ENCODE measurements at places on chromosomes 4 and X.

GRCh38 chr4:147899512-147899911 is 167.6 kb downstream of the ARHGAP10 start:
- DNase-seq = no peak

DNA sequence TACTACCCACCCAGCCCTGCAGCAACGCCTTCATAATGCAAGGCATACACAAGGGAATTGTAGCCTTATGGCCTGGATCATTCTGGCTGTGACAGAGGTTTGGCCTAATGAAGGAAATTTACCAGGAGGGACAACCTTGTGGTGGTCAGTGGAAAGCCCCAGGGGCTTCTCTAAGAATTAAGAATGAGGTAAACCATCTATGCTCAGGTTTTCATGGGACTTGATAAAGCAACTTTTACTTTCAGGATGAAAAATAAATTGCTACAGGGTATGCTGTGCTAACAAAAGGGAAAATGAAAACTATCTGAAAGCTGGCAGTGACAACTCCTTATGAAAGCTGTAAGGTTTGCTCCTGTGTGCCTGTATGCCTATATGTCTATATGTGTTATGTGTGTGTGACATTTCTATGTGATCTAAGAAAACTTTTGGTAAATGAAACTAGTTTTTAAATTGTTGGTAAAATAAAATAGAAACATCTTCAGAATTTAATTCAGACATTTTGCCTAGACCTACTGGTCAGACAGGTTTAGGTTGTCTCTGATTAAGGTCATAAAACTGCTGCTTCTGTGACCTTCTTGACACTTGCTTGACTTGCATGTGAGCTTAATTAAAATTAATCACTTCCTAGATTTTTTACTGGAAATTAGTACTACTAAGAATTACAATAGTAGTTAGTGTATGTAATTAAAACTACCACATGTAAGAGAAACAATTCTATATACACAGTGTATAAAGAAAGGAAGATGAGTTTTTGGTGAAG is 19.9 kb upstream of the TXK start:
- no peak for DNase-seq

- no peak for DNase-seq
Measured at GRCh38 chr4:172813359-172813923, 355.2 kb upstream of the GALNT7 start.

- DNase-seq = no peak
Measured at GRCh38 chrX:132957211-132958090, 978 bp downstream of the HS6ST2 start.

- DNase-seq = no peak
Measured at GRCh38 chr4:183478123-183478522, 26.7 kb upstream of the ING2 start.

- DNase-seq = no peak
Measured at GRCh38 chrX:118571836-118572235, 76.2 kb downstream of the DOCK11 start.

DNA sequence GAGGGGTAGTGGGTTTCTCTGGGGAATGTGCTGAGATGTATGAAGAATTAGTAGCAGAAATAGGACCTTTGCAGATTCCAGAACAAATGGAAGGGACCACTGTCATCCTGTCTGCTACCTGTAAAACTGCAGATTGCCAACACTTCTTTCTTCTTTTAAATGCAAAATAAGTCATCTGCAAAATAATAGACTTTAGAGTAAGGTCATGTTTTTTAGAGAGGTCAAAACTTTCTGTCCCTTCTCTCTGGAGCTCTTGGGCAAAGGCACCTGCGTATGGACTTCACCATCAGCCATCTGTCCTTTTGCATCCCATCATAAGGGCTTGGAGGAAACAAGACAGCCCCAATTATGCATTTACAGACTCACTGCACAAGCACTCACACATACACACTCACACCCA is 121.1 kb upstream of the PPARGC1A start:
- no peak for DNase-seq

DNA sequence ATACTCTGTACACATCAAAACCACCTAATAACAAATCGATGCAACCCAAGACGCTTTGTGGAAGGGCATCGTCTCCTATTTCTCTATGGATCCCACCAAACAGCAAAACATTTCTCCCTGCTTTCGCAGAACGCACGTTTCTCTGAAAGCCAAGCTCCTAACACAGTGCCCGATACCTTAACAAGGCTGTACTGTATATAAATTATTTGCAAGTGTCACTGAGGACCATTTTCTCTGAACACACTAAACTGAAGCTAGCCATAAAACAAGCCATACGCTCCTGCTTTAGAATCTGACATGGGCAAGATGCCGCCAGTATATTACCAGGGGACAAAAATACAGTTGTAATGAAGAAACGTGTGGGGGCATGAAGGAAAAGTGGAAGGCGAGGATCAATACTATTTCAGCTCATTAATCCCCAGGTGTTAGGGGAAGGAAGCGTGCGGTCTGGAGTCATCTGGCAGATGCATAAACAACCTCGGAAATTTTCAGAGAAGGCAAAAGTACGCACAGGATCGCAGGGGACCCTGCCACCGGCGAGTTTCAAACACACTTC is 703 bp downstream of the KCNIP4 start:
- DNase-seq = no peak

DNA sequence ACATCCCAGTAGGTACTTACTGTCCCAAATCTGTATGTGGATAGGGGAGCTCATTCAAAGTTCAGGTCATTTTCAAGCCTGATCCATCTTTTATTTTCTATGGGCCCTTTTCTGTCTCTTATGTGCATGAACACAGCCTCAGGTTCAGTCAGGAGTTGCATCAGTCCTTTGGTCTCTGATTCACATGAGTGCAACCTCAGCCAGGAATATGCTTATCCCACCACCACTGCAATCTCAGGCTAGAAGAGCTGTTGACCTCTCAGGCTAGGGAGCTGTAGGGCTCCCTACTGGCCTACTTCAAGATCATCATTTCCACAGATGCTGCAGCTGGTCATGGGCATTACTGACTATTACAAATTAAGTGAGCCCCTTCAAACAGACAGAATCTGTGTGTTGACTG is 27.2 kb downstream of the AASDH start:
- DNase-seq = no peak

DNA sequence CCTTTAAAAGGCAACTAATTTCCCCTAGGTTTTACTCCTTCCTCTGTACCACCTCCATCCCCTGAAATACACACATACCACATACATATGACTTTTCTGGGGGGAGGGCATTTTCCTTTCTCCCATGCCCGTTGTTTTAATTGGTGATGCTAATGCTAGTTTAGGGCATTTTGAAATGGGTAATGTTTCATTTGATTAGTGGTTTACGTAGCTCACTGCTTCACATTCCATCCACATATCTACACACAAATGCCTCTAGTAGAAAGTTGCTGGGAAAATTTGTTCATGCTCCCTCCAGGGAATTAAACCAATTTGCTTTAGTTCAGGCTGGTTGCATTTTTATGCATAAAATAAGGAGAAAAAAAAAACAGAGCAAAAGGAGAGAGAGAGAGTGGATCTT is 231.2 kb downstream of the FRAS1 start:
- DNase-seq = no peak

GRCh38 chr4:9947168-9948062 is 73.9 kb downstream of the SLC2A9 start:
- no peak for DNase-seq

GRCh38 chrX:8244301-8244700 is 73.2 kb upstream of the VCX2 start:
- DNase-seq = no peak

DNA sequence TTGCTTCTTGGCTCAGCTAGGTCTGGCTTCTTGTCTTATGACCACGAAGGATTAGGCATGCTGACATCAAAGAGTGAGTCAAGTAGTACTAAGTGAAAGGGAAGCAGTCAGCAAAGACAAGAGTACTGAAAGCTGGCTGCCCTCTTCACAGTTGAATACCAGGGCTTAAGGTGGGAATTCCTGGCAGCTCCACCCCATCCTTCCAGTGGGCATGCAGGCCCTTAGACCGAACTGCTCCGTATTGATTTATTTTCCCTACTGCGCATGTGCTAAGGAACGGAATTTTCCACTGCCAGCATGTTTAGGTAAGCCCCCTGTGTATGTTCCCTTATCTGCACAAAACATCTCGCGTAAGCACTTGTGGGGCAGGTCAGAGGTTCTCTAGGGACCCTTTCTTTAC is 2320.1 kb downstream of the ARAP2 start:
- no peak for DNase-seq

DNA sequence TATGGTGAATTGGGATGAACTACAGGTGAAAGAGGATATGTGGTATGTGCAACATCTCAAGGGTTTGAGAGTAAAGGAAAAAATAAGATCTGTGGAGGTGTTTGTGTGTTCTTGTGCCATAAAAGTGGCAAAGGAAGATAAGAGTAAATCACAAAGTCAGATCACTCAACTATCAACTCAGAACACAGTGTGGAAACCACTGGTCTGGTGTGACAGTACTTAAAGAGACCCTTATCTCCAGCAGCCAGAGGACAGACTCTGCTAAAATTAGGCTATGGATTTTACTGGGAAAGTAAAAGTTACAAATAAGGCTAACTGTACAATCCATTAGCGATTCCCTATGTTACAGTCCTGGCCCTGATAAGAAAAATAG is 54.0 kb upstream of the PRDM8 start:
- no peak for DNase-seq

DNA sequence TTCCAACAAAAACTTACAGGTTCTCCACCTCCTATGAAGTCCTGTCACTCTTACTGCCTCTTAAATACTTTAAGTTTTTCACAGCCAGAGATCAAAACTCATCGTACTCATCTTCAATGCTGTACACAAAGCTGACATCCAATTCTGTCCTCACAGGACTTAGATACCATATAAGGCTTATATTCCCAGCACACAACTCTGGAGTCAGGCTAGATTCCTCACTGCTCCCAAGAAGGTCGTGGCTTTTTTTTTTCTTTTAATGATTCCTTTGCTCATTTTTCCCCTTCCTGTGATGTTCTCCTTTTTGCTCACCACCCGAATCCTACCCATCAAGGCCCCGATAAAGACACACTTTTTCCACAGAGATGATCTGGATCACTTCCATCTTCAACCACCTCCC is 914 bp downstream of the TRAPPC2 start:
- DNase-seq = no peak

DNA sequence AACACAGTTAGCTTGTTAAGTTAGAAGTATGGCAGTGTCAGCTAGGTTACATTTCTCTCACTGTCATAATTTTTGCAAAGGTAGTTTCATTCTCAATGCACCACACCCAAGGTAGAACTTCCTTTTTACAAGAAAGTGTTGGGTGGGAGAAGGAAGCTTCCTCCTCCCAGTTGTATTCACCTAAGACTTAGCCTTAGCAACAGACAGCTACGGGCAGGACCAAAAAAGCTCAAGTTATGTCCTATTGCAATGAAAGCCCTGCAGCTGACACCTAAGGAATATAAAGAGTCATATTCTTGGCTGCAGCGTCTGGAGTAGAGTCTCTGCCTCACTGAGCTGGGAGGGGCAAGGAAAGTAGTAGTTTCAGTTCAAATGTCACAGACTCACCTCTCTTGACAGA is 25.1 kb upstream of the PRDM8 start:
- DNase-seq = no peak

DNA sequence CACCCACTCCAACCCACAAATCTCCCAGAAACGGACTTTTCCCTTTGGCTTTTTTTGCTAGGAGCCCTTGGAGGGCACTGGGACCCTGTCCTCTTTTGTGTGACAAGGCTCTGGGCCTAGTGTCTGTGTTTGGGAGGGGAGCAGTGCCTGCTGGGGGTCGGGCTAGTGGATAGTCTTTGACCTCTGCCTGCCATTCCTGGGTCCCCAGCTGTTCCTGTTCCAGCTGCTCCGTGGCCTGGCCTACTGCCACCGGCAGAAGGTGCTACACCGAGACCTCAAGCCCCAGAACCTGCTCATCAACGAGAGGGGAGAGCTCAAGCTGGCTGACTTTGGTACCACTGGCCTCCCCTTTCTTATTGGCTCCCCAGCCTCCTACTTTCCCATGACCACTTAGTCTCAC is 6.7 kb upstream of the USP11 start:
- no peak for DNase-seq

- no peak for DNase-seq
Measured at GRCh38 chr4:73836373-73837279, at the start of gene CXCL6. Gene CXCL6 (plus strand): TSS chr4:73836678. CDS start chr4:73836751, 73 bp downstream.

DNA sequence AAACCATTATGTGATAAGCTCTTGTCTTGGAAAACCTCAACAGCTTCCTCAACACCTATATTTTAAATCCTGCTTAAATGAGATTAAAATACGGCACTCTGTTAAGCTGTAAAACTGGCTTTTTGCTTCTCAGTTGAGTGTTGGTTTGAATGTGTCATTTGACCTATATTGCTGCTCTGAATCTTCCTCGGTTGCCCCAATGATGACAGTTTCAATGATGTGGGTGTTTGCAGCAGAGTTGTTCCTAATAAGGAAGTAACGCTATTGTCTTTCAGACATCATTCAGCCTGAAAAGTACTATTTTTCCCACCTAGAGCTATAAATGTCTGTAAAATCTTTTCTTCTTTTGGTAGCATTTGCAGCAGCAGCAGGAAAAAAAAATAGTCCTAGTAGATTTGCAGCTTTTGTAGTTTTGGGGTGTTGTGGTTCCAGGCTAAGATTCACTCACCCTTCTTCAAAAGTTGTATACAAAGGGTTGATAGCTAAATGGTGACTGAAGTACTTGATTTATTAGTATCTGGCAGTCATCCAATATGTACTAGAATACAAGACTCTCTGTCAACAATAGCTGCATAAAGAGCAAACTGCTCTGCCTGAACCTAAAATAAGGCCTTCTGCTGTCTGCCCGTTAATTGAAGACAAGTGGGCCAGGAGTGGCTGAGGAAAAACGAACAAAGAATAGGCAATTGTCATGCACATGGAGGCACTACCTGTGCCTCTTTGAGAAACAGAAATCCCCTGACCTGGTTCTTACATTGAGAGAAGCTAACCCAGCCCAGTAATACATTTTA is 333.1 kb downstream of the IL1RAPL1 start:
- DNase-seq = no peak

GRCh38 chr4:154579927-154580326 is 10.6 kb downstream of the FGA start:
- no peak for DNase-seq

DNA sequence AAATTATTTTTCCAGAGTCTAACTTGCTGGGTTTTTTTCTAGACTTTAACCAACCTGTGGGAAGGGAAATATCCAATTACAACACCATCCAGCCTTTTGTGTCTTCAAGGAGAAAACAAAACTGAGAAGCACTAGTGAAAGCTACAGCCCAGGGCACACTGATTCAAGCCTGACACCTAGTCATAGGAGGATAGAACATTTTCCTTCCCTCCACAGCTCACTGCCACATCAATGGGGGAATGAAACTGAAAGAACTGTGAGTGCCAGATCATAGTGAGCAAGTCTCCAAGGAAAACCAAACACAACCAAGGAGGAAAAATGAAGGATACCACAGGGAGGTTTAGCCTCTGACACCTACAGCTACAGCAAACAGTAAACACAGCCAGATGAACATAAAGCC is 43.3 kb upstream of the MAGEA8 start:
- DNase-seq = no peak

DNA sequence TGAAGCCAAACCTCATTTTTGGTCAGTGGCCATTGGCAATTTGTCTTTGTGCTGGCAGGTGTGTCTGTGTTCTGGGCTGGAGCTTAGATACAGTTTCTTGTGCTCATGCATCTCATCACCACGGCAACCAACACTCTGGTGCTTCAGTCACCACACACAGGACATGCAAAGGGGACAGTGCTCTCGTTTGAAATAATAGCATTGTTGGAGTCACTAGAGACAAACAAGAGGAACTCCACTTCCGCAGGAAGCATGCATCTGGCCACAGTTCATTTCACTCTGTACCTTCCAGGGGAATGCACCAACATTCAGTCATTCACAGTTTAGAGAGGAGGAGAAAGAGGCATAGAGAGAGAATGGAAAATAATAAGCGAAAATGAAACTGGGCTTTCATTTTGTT is 267.4 kb downstream of the ANK2 start:
- DNase-seq = no peak

Data from smooth muscle cell of the brain vasculature (primary cell).